Upper lobe of left lung (tissue), 6 donors: ENCODE measurements at places on chromosomes 12 and 14.

DNA sequence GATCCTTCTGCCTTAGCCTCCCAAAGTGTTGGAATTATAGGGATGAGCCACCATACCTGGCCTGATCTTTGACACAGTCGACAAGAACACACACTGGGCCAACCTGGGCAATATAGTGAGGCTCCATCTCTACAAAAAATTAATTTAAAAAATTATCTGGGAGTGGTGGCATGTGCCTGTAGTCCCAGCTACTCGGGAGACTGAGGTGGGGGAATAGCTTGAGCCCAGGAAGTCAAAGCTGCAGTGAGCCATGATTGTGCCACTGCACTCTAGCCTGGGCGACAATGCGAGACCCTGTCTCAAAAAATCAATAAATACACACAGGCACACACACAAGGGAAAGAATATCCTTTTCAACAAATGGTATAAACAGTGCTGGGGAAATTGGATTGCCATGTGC, 6.1 kb upstream of the OS9 start:
- no peak for DNase-seq
- no peak overlapping the region for H3K4me3 ChIP-seq
- H3K4me1 ChIP-seq = no peaks in the 10 kb centered on the region
- no peak overlapping the region for H3K27ac ChIP-seq

- H3K27ac ChIP-seq = no peak overlapping the region
- no peaks in the 10 kb centered on the region for H3K27me3 ChIP-seq
- peak overlapping the region; percentile 57 for H3K4me3 ChIP-seq
- H3K4me1 ChIP-seq = peaks cover 25% of the 10 kb centered on the region
- peak; percentile 87 for DNase-seq
These were observed 1.2 kb downstream of the WNT5B start for GRCh38 chr12:1630133-1630826.

DNA sequence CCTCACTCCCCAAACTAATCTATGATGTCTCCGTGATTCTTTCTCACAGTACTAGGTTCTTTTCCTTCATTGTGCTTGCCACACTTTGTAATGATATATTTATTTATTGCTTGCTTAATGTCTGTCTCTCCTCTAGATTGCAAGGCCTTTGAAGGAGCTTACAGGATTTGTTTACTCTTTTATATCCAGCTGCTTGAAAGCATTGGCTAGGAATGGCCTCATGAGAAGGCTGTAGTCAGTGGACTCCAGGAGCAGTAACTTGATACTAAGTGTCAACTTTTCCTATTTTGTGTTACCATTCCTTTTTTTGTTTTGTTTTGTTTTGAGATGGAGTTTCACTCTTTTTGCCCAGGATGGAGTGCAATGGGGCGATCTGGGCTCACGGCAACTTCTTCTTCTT, 7.3 kb upstream of the FAM234B start:
- no peaks in the 10 kb centered on the region for H3K4me1 ChIP-seq
- no peak overlapping the region for H3K4me3 ChIP-seq
- no peaks in the 10 kb centered on the region for H3K36me3 ChIP-seq
- no peaks in the 10 kb centered on the region for H3K27me3 ChIP-seq
- no peak for DNase-seq

DNA sequence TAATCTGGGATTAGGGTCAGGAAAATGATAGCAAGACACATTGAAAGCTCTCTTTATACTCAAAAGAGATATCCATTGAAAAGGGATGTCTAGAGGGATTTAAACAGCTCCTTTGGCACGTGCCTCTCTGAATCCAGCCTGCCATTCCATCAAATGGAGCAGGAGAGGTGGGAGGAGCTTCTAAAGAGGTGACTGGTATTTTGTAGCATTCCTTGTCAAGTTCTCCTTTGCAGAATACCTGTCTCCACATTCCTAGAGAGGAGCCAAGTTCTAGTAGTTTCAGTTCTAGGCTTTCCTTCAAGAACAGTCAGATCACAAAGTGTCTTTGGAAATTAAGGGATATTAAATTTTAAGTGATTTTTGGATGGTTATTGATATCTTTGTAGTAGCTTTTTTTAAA, 25.4 kb upstream of the PLEKHD1 start:
- H3K27me3 ChIP-seq = no peaks in the 10 kb centered on the region
- DNase-seq = no peak
- H3K4me3 ChIP-seq = no peak overlapping the region
- H3K27ac ChIP-seq = no peak overlapping the region
- H3K36me3 ChIP-seq = peaks cover 65% of the 10 kb centered on the region

DNA sequence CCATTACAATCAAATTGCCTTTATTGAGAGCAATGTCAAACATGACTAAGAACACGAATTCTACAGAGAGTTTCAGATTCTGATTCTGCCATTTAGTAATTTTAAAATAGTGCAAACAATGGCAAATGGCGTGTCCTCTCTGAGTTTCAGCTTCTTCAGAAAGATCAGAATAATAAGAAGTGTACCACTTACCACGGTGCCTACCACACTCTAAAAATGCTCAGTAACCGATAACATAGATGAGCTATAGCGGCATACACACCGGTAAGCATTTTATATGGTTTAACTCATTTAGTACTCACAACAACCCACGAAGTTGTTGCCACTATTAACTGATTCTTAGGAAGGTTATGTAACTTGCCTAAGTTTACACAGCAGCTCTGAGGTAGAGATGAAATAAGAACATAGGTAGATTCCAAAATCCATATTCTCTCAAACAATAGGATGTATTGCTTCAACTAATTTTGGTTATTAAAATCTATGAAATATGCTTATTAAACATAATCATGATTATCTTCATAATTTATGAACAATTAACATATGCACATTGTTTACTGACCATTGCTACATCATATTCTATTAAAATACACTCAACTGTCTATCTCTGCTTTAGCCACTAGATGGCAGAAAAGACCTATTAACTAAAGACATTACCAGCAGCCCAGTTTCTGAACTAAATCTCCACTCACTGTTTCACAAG, 38.3 kb downstream of the SLC6A15 start:
- no peaks in the 10 kb centered on the region for H3K4me1 ChIP-seq
- no peak overlapping the region for H3K4me3 ChIP-seq
- no peaks in the 10 kb centered on the region for H3K27me3 ChIP-seq
- DNase-seq = no peak
- H3K27ac ChIP-seq = no peak overlapping the region

GRCh38 chr14:31927348-31927832, 149.7 kb upstream of the ARHGAP5 start:
- no peak for DNase-seq
- H3K27me3 ChIP-seq = no peaks in the 10 kb centered on the region
- H3K4me1 ChIP-seq = peaks cover 9% of the 10 kb centered on the region
- H3K27ac ChIP-seq = peak overlapping the region; percentile 28
- H3K4me3 ChIP-seq = no peak overlapping the region
- H3K36me3 ChIP-seq = no peaks in the 10 kb centered on the region

DNA sequence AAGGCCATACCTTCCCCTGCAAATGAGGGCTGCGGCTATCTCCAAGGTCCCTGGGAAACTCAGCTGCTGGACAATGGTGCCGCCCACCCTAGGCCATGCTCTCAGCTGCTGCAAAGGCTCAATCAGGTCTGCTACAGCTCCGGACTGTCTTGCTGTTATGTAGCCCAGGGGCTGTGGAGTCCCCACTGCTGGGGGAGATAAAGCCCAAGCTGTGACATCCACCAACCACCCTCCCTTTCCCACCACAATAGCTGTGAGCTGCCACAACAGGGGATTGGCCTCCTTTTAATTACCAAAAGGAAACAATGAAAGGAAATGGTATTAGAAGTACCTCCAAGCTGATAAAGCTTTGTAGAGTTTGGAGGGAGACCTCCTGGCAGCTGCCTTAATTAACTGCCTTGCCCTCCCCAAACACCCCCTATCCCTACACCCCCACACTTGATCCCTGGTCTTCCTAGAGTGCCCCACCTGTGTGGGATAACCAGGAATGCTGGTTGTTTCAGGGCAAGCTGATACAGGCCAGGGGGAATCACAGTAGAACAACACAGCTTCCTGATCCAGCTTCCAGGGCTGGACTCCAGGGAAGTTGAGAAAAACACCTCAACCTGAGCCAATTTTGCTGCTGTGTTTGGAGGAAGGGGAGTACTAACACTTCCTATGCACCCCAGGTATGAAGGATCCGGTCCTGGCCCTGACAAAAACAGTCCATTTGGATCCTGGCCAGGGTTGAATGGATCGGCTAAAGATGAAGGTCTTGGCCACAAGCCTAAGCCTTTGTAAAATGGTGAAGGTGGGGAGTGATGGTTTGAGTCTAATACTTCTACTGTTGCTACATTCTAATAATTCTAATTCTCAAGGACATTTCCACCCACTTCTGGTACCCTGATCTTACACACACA, at the start of gene VWF:
Gene VWF, minus strand, starts transcription at position 260 of the 899 bp plus-strand sequence. CDS start 1,474 bp downstream, outside the sequence.
- peak within 1 kb of the TSS; percentile 33 for H3K4me3 ChIP-seq
- H3K4me1 ChIP-seq = no peaks in the 10 kb centered on the region
- no peak for DNase-seq
- no peaks in the 10 kb centered on the region for H3K36me3 ChIP-seq
- H3K27me3 ChIP-seq = no peaks in the 10 kb centered on the region

DNA sequence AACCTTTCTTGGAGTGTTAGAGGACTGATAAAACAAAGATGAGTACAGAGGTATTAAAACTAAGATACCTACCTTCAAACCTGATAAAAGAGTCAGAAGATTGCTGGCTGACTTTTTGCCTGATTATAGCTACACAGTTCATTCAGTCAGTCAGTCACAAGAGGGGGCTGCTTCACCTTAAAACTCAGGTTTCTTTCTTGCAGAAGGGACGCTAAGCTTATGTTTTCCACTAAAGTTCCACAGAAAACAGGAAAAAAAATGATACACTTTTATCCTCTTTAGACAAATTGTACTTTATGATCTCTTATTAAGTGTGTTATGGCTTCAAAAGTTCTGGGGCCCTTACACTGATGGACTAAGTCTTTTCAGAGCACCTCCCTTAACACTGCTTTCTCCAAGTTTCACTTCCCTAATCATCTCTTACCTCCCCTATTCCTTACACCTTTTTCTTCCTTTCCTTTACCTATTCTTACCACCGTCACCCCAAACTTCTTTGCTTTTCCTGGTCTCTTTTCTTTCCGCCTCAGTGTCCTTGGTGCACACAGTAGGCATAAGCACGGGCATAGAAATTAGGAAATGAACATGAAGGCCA, 448.7 kb upstream of the OR4E1 start:
- no peaks in the 10 kb centered on the region for H3K4me1 ChIP-seq
- H3K36me3 ChIP-seq = no peaks in the 10 kb centered on the region
- no peak overlapping the region for H3K4me3 ChIP-seq
- H3K27me3 ChIP-seq = no peaks in the 10 kb centered on the region
- DNase-seq = no peak

DNA sequence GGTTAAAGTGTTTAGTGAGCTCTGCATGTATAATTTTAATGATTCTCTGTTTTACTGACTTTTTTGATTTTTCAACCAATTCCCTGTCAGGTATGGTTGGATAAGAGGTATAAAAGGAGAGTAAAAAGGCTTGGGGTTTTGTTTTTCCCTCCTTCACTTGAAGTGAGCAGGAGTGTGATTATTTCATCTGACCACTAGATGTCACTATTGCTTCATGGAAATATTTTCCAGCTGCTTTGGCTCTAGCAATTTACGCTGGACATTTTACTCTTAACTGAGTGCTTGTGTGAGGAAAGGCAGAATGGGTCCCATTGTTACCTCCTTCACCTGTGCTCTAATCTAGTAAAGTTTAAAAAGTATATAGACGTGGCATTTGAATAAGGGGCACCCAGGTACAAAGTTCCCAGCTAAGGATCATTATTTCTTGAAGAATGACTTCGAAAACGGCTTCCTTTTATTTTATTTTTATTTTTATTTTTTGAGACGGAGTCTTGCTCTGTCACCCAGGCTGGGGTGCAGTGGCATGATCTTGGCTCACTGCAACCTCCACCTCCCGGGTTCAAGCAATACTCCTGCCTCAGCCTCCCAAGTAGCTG, 66.5 kb downstream of the TBC1D30 start:
- no peaks in the 10 kb centered on the region for H3K36me3 ChIP-seq
- no peak overlapping the region for H3K4me3 ChIP-seq
- no peak overlapping the region for H3K27ac ChIP-seq
- no peak for DNase-seq
- no peaks in the 10 kb centered on the region for H3K27me3 ChIP-seq

- H3K36me3 ChIP-seq = no peaks in the 10 kb centered on the region
- no peak for DNase-seq
- H3K27ac ChIP-seq = no peak overlapping the region
- no peaks in the 10 kb centered on the region for H3K27me3 ChIP-seq
- no peak overlapping the region for H3K4me3 ChIP-seq
These were observed 3.2 kb upstream of the VSIG10 start for GRCh38 chr12:118107011-118107410.

DNA sequence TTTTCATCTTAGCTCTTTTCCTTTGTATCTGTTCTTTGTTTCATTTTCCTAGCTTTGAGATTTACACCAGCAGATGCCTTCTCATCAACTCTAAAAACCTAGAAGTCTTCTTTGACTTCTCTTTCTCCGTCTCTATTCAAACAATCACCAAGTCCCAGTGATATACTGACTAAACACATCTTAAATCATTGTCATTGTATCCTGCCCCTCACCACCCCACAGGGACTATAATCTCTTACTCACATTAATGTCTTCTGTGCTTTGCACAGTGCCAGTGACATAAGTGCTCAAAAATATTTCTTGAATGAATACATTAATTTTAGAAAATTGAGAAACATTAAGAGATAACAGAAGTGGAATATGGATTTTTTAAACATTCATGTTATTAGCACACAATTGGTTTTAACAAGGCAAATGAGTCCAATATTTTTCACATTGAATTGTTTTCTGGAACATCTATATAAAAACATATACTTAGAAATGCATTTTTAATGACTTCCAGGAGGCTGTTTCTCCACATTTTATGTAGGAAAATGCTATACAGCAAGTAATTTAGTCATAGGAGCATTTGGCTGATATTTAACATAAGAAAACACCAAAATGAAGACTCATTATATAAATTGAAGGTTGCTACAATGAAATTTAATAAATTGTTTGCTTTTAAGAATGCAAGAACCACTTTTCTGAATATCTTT, 472.8 kb upstream of the PRICKLE1 start:
- H3K27me3 ChIP-seq = no peaks in the 10 kb centered on the region
- no peak for DNase-seq
- no peak overlapping the region for H3K27ac ChIP-seq
- no peaks in the 10 kb centered on the region for H3K36me3 ChIP-seq

GRCh38 chr12:30635385-30635784, 60.3 kb downstream of the IPO8 start:
- no peak overlapping the region for H3K4me3 ChIP-seq
- no peaks in the 10 kb centered on the region for H3K27me3 ChIP-seq
- peaks cover 22% of the 10 kb centered on the region for H3K36me3 ChIP-seq
- DNase-seq = no peak
- H3K4me1 ChIP-seq = no peaks in the 10 kb centered on the region
- no peak overlapping the region for H3K27ac ChIP-seq

- H3K27ac ChIP-seq = no peak overlapping the region
- H3K4me3 ChIP-seq = no peak overlapping the region
- H3K27me3 ChIP-seq = no peaks in the 10 kb centered on the region
- H3K36me3 ChIP-seq = no peaks in the 10 kb centered on the region
- H3K4me1 ChIP-seq = no peaks in the 10 kb centered on the region
These were observed 1349.1 kb downstream of the TMEM121 start for GRCh38 chr14:106875503-106875902.

GRCh38 chr12:87518481-87518880, 510.7 kb downstream of the C12orf50 start:
- H3K4me3 ChIP-seq = no peak overlapping the region
- no peak for DNase-seq
- H3K27me3 ChIP-seq = no peaks in the 10 kb centered on the region
- H3K4me1 ChIP-seq = no peaks in the 10 kb centered on the region
- no peaks in the 10 kb centered on the region for H3K36me3 ChIP-seq
- H3K27ac ChIP-seq = no peak overlapping the region
